Mesothelial cell of epicardium (in vitro differentiated cells): ENCODE measurements at places on chromosomes 2 and 18. TPM values are rescaled to one million over a fixed set of nuclear protein-coding genes. Genes with fewer than 3 reads are reported as not detected.

The CNDP1 gene
- total RNA-seq: 0.40 to 0.75 TPM (median 0.41 TPM) in 3 replicates

The RUFY4 gene
- total RNA-seq: not detected in 3 replicates

The CAPN14 gene
- total RNA-seq: 0.40 to 0.54 TPM (median 0.47 TPM) in 3 replicates

The CIB4 gene
- not detected in 3 replicates for total RNA-seq

The CDH19 gene
- total RNA-seq: not detected in 3 replicates

The EN1 gene
- 17.7 to 18.3 TPM (median 17.9 TPM) in 3 replicates for total RNA-seq

- no peak for DNase-seq
Measured at GRCh38 chr2:128076461-128077106, 14.4 kb upstream of the UGGT1 start.

- DNase-seq: no peak
Measured at GRCh38 chr2:140158259-140158658, 1378.1 kb upstream of the NXPH2 start.

- DNase-seq: no peak
Measured at GRCh38 chr18:6521803-6522418, 107.2 kb upstream of the L3MBTL4 start.

GRCh38 chr2:1638281-1638860, 105.9 kb downstream of the PXDN start:
- no peak for DNase-seq

GRCh38 chr2:99150706-99151105, 4.0 kb downstream of the TSGA10 start:
- DNase-seq: no peak

DNA sequence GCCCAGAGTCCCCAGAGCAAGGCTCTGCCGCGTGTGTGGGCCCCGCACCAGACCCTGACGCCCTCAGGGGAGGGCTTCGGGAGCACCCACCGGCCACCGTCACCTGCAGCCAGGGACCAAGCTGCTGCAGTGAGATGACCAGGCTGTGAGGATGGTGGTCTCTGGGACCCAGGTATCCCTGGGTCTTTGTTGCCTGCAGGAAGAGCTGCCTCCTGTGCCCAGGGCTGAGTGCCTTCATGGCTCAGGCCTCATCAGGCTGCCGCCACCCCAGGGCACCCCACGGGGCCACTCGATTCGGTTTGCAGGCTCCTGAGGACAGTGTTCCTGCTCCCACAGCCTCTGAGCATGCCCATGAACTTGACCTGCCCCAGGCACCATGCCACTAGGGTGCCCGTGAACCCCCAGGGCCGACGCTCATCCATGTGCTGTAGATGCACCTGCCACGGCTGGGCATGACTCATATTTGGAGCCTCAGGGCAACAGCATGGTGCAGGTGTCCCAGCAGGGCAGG, 109.8 kb downstream of the FAM210A start:
- DNase-seq: no peak

DNA sequence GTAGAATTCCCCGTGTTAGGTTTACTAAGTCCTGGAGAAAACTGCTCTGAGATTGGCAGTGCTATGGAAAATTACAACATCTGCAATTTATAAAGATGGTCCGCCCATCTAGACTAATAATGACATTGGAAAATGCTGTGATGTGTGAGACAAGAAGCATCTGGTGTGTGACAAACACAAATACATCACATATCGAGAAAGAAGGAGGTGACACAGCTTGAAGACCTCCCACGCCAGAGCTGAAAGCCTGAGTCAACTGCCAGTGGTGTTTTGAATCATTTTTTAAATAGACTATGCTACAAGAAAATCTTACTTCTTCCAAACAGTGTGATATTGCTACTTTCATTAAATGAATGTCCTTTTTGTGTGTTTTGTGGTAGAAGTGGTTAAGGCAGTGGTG, 8.6 kb upstream of the ANO7 start:
- DNase-seq: no peak

DNA sequence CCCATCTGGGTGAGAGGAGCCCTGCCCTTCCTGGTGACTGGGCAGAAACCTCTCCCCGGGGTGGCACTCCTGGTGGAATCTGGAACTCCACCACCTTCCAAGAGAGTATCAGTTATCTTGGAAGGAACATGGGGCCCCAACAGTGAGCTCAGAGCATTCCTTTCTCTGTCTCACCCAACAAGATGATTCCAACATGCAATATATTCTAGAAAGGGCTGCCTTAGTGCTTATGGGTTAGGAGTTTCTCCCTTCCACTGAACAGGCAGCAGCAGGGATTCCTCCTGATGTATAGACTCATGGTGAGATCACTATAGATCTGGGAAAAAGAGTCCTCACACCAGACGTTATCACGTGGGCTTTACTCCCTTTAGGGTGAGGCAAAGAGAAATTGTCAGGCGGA, 147.1 kb downstream of the COL4A4 start:
- DNase-seq: no peak

DNA sequence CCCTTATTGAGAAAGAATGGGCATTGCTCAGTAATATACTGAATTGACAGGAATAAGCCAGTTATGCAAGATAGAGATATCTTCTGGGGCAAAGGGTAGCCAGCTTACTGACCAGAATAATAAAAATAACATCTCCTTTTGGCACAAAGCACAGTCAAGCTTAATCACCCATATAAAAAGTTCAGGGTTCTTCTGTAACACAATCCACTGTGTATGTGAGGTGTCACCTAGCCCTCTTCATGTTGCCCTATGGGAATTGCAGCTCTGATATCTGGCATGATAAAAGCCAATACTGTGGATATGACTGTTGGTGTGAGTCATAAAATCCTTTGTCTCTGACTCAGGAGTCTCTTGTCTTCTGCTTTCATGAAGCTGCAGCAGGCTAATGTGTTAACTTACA, 90.8 kb downstream of the DSEL start:
- DNase-seq: no peak

DNA sequence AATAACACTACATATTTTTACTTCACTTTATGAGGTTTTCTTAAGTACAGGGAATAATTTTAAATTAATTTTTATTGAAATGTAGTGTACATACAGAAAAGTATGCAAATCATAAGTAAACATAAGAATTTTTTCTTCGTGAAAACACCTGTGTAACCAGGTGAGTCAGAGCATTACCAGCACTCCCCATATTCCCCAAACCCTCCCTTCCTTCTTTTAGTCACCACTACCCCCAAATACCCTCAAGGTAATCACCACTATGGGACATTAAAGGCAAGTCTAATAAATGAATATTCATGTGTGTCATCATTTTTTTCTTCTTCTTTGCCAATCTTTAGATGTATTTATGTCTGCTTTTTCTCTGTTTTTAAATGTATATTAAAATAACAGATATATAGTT, 139.9 kb upstream of the LTBP1 start:
- DNase-seq: no peak

GRCh38 chr18:22566703-22567420, 149.1 kb upstream of the CTAGE1 start:
- DNase-seq: no peak

DNA sequence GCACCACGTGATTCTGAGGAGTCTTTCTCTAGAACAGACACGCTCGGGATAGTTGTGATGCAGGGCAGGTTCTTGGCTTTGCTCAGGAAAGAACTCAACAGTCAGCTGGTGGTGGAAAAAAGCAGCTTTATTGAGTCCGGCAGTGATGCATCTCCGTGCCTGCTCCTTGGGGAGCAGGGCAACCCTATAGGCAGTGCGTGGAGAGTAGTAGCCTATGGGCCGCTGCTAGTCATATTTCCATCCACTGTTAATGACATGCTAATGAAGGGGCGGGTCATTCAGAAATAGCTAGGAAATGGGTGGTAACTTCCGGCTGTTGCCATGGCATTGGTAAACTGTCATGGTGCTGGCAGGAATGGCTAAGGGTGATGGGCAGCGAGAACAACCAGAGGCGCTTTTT, 11.6 kb upstream of the ACKR3 start:
- no peak for DNase-seq

- DNase-seq: no peak
Measured at GRCh38 chr2:138602166-138602460, 100.5 kb downstream of the SPOPL start.

DNA sequence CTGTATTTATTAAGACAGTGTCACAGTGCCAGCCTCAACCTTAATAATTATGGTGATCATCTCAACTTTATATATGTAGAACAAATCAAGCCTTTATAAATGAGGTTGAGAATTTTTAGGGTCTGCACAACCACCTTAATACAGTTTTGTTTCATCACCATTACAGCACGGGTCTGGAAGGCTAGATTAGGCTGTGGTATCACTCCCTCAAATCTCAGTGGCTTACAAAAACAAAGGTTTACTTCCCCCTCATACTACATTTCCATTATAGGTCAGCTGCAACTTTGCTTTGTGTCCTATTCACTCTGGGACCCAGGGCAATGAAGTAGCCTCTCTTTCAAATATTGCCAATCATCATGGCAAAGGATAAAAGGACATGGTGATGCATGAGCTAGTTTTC, 23.3 kb upstream of the USP14 start:
- DNase-seq: no peak

DNA sequence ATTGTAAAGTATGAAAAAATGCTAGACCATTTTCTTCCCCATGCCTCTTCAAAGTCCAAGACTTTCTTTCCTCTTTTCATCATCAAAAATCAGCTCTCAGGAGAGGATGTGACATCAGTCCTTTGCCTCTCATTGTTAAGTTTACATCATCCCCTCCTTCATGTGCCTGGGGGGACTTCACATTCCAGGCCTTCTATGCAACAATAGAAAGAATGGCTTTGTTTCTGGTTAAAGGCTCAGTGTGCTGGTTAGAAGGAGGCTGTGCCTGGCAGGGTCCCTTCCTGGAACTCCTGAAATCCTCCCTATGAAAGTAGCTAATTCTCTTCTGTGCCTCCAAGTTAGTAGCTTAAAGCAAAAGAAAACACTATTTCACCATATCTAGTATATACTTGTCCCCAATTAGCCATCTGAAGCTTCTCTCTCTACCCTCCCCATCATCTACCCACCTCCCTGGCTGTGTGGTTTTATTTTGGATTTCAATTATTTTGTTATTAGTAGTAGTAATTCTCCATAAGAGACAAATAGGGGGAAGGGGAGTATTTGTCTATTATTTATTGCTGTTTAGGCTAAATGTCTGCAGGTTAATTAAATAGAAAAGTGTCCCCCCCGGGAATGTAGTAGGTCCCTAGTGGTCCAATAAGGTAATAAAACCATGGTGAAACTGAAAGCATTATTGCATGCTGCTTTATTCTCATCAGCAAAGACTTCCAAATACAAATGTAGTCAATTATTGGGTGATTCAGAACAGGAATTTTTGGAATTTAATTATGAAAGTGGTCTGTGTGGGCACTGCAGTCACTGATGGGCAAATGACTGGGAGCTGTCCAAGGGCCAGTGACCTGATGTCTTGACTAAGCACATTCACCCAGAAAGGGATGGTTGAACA, 69.0 kb downstream of the CPO start:
- no peak for DNase-seq

DNA sequence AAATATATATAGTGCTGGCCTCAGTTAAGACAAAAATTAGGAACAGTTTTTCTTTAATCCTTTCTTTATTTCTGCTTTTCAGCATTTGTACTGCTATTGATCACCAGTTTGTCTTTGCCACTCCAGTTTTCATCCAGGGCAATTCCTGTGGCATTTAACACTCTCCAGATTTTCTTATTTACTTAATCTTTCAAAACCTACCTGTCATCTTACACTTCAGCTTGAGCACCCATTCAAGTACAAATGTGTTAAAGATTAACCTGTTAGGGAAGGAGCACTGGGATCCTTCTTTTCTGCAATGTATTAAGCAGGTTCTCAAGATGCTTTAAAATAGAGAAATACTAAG, 101.8 kb upstream of the SCN1A start:
- no peak for DNase-seq
